ENCODE measurements at places on chromosomes 12 and 14.

DNA sequence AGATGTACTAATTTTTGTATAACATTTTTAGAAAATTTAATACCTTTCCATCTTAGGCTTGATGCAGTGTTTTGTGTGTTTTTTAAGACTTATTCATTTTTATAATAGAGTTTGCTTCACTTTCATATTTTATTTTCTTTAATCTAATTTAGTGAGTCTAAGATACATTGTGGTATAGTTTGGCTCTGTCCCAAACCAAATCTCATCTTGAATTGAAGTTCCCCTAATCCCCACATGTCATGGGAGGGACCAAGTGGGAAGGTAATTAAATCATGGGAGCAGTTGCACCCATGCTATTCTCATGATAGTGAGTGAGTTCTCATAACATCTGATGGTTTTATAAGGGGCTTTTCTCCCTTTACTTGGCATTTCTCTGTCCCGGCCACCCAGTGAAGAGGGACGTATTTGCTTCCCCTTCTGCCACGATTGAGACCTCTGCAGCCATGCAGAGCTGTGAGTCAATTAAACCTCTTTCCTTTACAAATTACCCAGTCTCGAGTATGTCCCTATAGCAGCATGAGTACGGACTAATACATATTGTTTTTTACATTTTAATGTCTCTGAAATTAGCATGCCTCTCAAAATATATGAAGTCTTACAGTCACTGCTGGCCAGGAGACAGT is 34.9 kb downstream of the GABARAPL1 start:
- no peak for DNase-seq

DNA sequence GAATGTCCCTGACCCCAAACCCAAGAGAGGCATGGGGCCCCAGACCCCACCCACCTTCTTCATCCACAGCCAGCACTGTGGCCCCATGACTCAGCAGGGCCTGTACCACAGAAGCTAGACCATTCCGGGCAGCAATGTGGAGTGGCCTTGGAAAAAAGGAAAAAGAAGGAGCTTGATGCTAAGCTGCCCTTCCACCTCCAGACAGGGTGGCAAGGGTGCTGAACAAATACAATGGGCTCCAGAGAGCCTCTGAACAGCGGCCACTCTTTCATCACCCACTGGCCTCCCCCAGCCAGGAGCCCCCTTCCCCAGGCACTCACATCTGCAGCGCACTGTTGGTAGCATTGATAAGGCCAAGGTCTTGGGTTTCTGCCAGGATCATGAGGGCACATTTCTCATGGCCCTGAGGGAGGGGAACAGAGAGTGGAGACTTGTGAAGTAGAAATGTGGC is 13.9 kb downstream of the SLC39A5 start:
- DNase-seq: no peak

GRCh38 chr12:77236066-77236465 is 170.7 kb upstream of the E2F7 start:
- DNase-seq: no peak

DNA sequence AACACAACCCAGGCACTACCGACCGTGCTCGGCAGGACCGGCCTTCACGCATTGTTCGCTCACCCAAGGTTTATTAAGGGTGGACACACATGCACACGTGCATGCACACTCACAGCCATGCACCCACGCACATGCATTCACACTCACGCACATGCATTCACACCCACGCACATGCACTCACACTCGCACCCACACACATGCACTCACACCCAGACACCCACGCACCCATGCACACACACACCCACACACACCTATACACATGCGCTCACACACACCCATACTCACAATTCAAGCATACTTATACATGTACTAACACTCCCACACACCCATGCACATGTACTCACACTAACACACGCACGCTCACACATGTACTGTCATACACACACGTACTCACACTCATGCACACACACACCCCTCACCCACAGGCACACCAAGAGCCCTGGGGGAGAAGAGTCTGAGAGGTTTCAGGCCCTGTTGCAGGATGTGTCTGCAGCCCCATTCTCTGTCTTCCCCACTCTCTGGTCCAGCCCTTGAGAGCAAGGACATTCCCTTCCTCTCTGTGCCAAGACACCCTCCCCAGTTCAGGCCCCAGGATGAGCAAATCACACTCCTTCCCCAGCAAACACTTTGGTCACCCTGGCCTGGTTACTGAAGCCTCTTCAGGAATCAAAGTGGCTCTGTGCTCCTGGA is 49.4 kb upstream of the BCL11B start:
- DNase-seq: no peak

GRCh38 chr14:102898776-102899515 is 23.5 kb upstream of the AMN start:
- DNase-seq: no peak

DNA sequence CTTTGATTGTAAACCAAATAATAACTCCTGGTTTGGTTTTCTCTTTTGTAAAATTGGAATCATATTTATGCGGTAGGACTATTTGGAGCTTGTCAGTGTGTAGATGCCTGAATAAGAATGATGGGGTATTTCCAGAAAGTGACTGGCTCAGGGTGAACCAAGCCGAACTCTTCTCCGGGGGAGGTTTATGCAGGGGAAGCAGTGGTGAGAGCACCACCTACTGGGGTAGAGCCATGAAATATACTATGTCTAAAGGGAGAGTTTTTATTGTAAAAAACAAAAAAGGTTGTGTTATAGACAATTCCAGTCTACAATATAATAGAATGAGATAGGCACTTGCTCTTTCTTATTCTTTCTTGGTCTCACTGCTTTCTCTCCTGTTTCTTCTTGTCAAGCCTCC is 222.9 kb upstream of the SLC16A7 start:
- no peak for DNase-seq

DNA sequence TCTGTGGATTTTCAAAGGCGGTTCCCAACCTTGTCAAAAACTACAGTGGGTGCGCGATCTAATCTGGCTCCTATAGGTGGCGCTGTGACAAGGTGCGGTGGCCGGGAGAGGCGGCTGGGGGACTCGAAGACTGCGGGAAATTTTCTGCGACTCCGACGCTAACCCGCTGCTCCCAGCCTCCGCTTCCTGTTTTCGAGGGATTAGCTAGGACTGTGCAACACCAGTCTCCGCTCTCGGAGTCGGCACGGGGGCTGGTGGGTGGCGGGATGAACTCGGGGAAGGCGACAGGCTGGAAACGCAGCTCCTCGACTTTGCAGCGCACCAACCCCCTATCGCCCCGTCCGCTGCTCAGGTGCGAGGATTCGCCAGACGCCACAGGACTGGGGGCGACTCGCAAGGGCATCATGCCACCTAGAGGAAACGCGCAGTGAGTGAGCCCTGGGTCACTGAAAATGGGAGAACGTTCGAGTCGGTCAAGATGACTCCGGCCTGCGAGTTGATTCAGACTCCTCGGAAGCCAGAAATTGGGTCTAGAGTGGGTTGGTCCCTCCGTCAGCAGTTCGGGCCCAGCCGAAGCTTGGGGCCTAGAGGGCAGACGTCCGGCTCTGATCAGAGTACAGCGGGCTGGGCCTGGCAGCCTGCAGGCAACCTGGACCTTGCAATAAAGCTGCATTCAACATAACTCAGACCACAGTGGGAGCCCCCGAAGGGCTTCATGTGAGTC is 5.5 kb upstream of the PAX9 start:
- DNase-seq: no peak

DNA sequence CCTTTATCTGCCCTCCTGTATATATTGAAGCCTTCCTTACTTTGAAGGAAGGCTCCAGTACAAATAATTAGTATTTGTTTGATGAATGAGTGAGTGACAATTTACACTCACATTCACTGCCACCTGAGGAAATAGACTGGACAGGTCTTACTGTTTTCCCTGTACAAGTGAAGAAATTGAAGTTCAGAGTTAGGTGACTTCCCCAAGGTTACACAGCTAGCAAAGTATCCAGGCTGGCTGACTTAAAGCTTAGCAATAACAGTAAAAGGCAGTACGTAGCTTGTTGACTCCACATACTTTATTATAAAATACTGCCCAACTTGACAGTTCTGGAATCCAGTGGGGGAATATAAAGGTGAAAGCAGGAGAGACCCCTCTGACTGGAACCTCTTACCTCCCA is 2.6 kb upstream of the KRT18 start:
- DNase-seq: no peak

- DNase-seq: no peak
These were observed 57.4 kb upstream of the KCNJ8 start for GRCh38 chr12:21831791-21832344.

DNA sequence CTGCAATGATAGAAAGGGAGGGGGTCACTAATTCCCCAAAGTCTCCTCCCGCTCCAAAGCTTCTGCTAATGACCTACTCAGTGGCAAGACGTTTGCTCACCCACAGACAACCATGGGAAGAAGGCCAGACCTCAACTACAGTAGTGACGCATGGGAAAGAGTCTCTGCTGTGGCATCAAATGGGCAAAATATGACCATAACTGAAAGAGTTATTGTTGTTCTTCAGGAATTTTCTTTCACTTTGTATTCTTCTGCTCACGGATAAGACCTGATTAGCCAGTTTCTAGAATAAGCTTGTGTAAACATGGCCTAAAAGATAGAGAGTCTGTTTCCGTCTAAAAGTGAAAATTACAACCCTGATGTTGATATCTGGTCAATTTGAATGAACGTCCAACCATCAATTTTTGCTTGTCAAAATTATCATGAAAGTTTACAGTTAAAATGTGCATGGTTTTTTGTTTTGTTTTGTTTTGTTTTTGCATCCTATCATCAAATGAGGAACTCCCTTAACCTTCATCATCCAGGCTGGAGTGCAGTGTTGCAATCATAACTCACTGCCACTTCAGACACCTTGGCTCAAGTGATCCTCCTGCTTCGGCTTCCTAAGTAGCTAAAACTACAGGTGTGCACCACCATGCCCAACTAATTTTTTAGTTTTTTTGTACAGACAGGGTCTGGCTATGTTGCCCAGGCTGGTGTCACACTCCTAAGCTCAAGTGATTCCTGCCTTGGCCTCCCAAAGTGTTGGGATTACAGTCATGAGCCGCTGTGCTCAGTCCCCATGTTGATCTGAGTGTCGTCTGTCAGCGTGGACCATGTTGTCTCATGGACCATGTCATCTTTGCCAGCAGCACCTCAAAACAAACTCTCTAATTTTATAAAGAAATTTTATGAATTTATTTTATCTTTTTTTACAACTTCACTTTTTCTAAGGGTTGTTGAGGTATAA is 7.0 kb downstream of the KRT6B start:
- no peak for DNase-seq

DNA sequence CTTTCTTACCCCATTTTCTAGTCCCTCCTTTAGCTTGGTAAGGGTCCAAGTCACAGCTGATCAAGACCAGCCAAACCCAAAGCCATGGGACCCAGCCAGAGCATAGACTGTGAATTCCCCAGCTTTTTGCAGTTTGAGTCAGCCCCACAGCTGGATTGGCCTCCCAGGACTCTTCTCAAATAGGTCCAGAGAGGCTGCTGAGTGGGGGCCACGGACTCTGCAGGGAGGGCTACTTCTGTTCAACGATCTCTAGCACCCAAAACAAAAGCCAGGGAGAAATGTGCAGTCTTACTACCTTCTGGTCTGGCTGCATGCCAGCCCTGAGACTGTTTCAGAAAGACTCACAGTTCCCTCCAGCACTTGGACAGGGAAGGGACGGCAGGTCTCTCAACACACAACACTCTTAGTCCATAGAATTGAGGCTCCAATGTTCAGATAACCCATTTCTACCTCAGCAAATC is 1.6 kb downstream of the VDR start:
- DNase-seq: no peak

DNA sequence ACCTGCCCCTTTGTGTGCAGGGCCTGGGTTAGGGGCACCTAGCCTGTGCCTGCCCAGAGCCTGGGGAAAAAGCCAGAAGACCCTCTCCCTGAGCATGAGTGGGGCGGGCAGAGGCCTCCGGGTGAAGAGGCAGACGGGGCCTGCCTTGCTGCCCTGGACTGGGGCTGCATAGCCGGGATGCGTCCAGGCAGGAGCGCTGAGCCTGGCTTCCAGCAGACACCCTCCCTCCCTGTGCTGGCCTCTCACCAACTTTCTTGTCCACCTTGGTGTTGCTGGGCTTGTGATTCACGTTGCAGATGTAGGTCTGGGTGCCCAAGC is 216.1 kb downstream of the TMEM121 start:
- no peak for DNase-seq

- DNase-seq: no peak
These were observed 473.1 kb downstream of the ATP23 start for GRCh38 chr12:58414398-58414871.

DNA sequence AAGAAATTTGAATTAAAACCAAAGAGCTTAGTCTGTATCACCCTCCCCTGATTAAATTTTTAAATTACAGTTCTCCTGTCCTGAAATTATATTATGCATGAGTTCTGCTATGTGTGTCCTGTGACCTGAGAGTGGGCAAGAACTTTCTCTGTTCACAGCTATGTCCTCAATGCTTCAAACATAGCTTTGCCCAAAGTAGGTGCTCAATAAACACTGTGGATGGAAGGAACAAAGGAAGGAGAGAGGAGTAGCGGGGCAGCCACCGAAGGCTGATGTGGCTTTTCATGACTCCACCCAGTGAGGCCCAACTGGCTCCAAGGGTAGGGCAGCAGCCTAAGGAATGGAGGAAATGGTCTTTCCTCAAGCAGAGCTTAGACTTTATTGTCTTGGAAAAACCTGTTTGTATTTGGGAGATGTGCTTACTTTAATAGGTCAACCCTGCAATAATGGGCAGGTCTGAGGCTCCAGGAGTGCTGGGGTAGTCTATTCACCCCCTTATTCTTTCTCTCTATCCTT is 7.6 kb upstream of the MARK3 start:
- DNase-seq: no peak

- no peak for DNase-seq
These were observed 448.1 kb downstream of the BCAT1 start for GRCh38 chr12:24500831-24501230.

GRCh38 chr12:104219908-104220404 is 4.4 kb downstream of the TXNRD1 start:
- DNase-seq: no peak

DNA sequence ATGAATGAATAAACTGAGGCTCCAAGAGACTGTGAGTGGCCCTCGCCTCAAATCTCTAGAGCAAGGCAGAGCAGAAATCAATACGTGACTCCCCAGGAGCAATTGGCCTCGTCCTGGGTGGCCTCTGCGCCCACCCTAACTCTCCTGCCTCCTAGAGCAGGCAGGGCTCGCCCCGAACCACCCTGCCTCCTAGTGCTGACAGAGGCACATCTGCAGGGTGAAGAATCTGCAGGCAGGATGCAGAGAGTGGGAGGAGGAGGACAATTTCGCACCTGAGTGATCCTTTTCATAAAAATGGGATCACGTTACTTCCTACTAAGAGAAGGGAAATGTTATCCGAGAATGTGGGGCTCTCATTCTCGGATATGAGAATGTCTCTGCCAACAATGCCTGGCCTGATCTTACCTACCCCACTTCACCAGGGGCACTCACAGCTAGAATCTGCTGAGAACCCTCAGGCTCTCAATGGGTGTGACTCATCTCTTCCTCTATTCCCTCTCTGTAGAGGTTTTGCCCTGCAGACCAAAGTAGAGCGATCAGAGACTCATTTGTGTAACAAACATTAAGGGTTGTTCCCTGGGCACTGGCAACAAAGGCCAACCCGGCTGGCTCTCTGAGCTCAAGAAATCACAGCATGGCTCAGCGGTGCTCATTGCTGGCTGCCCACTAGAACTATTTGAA is 61.7 kb upstream of the BCL2L14 start:
- DNase-seq: no peak

Measured in activated CD8-positive, alpha-beta memory T cell treated with anti-CD3 and anti-CD28 coated beads for 1 hour (primary cell).